ENCODE measurements at places on chromosomes 4 and X.

DNA sequence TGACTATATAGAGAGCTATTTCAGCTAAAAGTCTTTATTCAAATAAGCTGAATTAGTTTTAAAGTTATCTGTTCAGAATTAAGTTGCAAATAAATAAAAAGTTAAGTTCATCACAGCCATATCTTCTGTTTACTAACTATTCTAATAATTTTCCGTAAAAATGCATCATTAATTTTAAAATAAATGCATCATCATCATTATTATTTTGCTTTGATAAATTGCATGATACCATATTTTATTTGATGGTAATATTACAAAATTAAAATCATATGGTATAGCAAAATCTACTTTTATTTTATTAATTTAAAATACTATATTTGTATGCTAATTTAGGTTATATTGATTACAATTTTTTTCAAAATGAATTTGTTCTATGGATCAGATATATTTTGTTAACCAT is 357.3 kb upstream of the NDST4 start:
- no peak for DNase-seq

GRCh38 chrX:112645774-112646173 is 34.0 kb downstream of the LHFPL1 start:
- DNase-seq, result no peak

DNA sequence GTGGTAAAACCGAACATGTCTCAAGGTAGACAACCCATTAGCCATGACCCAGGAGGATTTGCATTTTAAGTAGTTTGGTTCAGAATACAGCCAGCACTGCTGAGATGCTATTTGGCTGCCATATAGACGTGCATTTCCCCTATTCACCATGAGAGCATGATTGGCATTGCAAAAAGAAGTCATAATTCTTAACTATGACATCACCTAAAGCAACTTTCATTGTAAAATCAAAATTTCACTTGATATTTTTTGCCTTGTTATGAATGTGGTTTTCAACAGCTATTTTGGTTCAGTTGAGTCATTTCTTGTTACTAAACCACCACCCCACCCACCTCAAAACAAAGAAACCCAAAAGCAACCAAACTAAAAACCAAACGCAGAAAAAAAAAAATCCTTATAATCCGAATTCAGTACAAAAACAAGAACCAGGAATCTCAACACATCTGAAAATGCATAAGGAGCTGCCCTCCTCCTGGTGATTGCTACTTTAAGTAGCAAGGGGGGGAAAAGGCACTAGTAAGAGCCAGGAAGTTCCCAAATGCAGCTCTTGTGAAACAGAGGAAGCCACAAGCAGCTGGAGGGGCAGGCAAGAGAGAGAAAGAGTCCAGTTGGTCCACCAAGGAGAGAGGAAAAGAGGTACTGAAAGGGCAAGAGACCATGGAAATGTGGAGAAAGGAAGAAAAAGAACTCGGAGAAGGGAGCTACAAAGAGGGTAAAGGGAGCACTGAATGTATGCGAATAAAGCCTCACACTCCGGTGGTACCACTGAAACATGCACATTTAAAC is 3.1 kb downstream of the SLITRK4 start:
- no peak for DNase-seq

GRCh38 chrX:49039598-49040375 is 3.4 kb downstream of the TFE3 start:
- DNase-seq, result peak; percentile 46

DNA sequence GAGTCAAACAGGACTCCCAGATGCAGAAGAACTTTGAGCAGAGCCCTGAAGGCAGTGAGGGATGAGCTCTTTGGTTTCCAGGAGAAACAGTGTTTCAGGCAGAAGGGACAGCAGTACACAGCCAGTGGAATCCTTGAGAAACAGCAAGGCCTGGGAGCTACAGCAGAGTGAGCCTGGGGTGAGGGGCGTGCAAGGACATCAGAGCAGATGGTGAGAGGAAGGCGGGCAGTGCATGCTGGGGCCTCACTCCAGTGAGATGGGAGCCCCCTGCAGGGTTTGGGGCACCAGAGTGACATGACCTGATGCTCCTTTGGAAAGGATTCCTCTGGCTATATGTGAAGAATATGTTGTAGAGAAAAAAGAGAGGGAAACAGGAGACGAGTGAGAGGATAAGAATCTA is 98.1 kb upstream of the EGFL6 start:
- no peak for DNase-seq
